Stimulated activated naive B cell treated with anti-CD40 and anti-IgM and Interleukin-4, amounts not matched to agents 10 μg/mL and 1 μg/mL and 100 μg/mL, for 72 hours (primary cell): ENCODE measurements at places on chromosomes 6 and 20.

DNA sequence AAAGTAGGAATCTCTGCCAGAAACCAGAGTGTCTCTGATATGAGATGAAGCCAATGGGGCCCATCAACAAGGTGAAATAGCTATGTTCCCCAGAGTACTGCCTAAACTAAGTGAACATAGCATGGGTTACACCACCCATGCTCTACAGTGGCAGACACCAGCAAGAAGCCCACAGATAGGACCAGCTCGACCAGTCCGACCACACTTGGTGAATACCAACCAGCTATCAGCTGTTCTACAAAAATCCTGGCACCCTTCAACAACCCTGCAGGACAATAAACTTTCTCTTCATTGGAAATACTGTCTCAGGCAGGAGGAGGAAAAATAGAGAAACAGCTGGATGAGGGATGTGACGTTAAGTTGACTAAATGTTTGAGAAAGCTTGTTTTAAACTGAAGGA is 311.4 kb downstream of the EPM2A start:
- H3K27me3 ChIP-seq = no peaks in the 10 kb centered on the region
- no peak for DNase-seq
- H3K36me3 ChIP-seq = no peaks in the 10 kb centered on the region
- H3K4me1 ChIP-seq = no peaks in the 10 kb centered on the region
- no peak overlapping the region for H3K27ac ChIP-seq
- no peak overlapping the region for H3K4me3 ChIP-seq

GRCh38 chr6:16270178-16270794 is 31.9 kb downstream of the GMPR start:
- no peaks in the 10 kb centered on the region for H3K27me3 ChIP-seq
- peaks cover 12% of the 10 kb centered on the region for H3K4me1 ChIP-seq
- no peak for DNase-seq
- H3K27ac ChIP-seq = no peak overlapping the region

DNA sequence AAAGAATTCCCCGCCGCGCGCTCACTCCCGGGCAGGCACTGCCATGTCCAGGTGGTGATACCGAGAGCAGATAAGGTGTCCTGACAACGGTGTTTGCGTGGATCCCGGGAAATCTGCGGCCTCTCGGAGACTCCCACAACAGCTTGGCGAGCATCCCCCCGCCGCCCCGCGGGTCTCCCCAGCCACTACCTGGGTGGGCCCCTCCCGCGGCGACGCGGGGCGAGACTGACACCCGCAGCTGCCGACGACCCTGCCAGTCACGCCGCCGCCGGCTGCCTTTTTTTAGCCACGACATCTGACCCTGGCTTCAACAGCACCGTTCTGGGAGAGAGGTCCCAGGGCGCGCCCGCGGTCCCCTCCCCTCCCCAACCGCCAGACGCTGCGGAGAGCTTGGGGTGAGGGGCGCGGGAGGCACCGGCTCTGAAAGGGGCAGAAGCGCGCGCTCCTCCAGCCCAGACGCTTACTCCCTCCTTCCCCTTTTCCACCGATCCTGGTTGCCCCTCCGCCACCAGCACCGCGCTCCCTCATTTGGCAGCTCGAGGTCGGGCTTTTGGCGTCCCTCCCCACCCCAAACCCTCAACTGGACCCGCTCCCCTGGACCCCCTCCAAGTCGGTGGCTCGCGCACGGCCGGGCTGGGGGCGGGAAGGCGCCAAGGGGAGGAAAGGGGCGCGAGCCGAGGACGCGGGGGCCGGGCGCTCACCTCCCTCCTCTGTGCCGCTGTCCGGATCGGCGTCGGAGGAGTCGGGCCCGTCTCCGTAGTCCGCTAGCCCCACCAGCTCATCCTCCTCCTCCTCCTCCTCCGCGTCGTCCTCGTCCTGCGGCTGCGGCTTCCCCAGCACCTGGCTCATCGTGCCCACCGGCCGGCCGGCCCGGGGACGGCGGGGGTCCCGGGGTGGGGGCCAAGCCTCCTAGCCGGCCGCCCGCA is 665 bp downstream of the RRAGD start:
- H3K27ac ChIP-seq = peak overlapping the region; percentile 88
- H3K36me3 ChIP-seq = peaks cover 5% of the 10 kb centered on the region
- DNase-seq = peak; percentile 33
- peaks cover 32% of the 10 kb centered on the region for H3K4me1 ChIP-seq
- peak overlapping the region; percentile 87 for H3K4me3 ChIP-seq
- H3K27me3 ChIP-seq = no peaks in the 10 kb centered on the region

DNA sequence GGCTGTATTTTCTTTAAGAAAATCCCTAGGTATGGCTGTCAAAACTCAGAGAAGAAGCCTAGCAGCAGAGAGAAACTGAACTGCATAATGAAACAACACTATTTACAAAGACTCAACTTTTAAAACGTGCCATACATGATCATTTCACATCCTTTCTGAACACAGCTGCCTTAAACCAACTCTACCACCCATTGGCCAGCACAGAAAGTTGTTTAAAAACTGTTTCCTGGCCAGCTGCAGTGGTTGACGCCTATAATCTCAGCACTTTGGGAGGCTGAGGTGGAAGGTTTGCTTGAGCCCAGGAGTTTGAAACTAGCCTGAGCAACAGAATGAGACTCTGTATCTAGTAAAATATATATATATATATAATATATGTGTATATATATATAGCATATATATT is 336.4 kb upstream of the SOX4 start:
- H3K27me3 ChIP-seq = peaks cover 6% of the 10 kb centered on the region
- no peaks in the 10 kb centered on the region for H3K36me3 ChIP-seq
- no peak for DNase-seq
- no peak overlapping the region for H3K27ac ChIP-seq

GRCh38 chr6:168043193-168043847 is 35.7 kb downstream of the FRMD1 start:
- H3K4me3 ChIP-seq = no peak overlapping the region
- DNase-seq = no peak
- no peaks in the 10 kb centered on the region for H3K36me3 ChIP-seq
- H3K27ac ChIP-seq = no peak overlapping the region
- H3K27me3 ChIP-seq = no peaks in the 10 kb centered on the region

DNA sequence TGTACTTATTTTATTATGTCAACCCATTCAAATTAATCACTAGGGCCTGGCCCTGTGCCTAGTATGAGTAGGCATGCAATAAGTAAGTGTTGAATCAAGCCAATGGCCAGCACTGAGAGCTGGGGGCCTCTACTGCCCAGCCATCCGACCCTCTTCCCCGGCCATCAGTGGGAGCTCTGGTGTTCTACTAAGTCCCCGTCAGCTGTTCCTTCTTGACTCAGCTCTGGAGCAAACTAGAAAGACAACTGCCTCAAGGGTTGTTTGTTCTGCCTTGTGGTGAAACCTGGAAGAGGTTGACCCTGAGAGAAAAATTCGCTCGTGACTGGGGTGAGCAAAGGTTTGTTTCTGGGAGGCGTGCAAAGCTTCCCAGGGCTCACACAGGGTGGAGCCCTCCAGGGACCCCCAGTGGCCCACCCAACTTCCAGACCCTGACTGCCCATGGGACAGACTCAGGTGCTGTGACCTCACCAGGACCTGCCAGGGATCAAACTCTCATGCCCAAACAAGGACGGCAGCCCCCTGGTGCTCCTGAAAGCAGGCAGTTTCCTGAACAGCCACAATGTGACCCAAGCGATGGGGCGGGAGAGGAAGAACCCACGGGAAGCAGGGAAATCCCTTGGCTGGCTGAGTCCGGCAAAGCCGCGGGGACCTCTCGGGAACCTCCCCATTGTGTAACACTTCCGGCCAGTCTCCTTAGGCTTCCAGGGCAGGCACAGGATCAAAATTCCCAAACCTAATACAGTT is 50.4 kb downstream of the BANF2 start:
- DNase-seq = no peak
- H3K27ac ChIP-seq = no peak overlapping the region
- H3K36me3 ChIP-seq = no peaks in the 10 kb centered on the region
- no peak overlapping the region for H3K4me3 ChIP-seq
- peaks cover 26% of the 10 kb centered on the region for H3K27me3 ChIP-seq

GRCh38 chr6:47780510-47781356 is 1.1 kb upstream of the OPN5 start:
- no peak overlapping the region for H3K4me3 ChIP-seq
- peak; percentile 4 for DNase-seq
- peaks cover 6% of the 10 kb centered on the region for H3K4me1 ChIP-seq
- H3K27me3 ChIP-seq = peaks cover 33% of the 10 kb centered on the region
- H3K27ac ChIP-seq = peak overlapping the region; percentile 72

GRCh38 chr20:47907031-47907675 is 121.9 kb upstream of the SULF2 start:
- H3K4me3 ChIP-seq = no peak overlapping the region
- H3K27me3 ChIP-seq = peaks cover 39% of the 10 kb centered on the region
- DNase-seq = no peak

DNA sequence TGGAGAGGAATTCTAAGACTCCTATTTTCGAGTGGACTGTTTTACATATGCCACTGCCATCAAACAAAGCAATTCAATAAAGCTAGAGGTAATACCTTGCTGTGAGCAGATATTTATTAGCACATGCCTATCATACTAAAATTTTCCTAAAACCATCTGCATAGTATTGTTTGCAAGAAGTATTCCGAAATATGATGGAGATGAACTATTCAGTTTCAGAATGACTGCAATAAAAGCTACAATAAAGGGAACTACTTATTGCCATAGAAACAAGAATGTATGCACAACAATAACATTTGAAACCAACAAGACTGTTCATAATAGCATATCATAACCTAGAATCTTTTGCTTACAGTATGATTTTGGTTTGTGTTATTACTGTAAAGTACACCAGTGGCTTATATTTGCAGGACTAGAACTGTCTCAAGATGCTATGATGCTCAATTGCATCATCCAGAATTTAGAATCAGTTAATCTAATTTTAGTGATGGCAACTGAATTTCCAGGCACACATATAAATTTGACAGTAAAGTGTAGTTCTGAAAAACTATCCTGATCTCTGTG is 144.3 kb downstream of the GRIK2 start:
- H3K4me1 ChIP-seq = no peaks in the 10 kb centered on the region
- H3K36me3 ChIP-seq = no peaks in the 10 kb centered on the region
- DNase-seq = no peak
- H3K4me3 ChIP-seq = no peak overlapping the region
- H3K27ac ChIP-seq = no peak overlapping the region
